ENCODE measurements at places on chromosomes 7 and 10.

GRCh38 chr7:82257118-82257695, 186.4 kb downstream of the CACNA2D1 start:
- DNase-seq, result no peak

GRCh38 chr7:80937336-80937735, 18.5 kb upstream of the SEMA3C start:
- no peak for DNase-seq

- no peak for DNase-seq
Observed at GRCh38 chr10:100303724-100304319, 17.3 kb upstream of the BLOC1S2 start.

DNA sequence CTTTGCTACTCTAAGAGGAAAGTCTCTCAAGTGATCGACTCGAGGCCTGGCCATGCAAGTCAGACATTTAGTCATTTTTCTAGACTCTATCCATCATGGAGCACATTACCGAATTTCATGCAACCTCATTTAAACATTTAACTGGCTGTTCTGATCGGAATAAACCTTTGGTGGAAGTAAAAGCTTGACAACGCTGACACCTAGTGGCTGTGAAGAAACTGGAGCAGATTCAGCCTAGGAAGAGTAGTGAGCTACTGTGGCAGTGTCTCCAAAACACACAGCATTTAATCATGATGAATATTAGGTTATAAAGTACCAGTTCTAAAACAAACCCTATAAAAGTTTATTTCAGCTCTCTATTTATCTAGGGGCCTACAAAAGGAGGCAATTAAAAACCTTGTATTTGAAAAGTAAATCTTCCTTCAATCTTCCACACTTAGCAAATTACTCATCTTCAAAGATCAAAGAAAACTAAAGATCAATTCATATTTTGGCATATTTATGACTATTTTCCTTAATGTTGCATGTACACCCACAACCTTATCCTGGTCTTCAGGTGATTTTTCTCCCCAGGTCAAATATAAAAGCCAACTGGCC, 175.0 kb downstream of the CTNNA3 start:
- DNase-seq, result peak; percentile 17

GRCh38 chr10:13376746-13377145, 28.7 kb upstream of the SEPHS1 start:
- no peak for DNase-seq

GRCh38 chr10:51007781-51008180, 66.5 kb upstream of the PRKG1 start:
- DNase-seq, result no peak

- peak; percentile 25 for DNase-seq
Observed at GRCh38 chr10:73848821-73849489, 25.4 kb downstream of the CAMK2G start.

- no peak for DNase-seq
Observed at GRCh38 chr10:101940916-101941315, 97.3 kb upstream of the KCNIP2 start.

- DNase-seq, result no peak
Observed at GRCh38 chr10:33655165-33655815, 320.8 kb upstream of the NRP1 start.

DNA sequence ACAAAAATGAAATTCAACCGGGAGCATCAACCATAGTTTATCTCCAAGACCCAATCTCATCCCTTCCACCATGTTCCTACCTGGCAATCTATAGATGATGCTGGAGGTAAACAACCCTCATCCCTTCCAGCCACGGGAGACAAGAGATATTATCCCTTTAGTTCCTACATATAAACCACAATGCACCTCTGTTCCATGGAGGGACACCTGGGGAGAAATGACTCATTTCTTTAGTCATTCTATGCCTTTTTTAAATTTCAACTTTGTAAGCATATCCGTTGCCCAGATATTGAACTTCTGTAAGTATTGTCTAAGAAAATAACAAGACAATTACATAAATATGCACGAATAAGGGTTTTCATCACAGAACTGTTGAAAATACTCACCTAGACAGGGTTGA, 15.5 kb upstream of the SFMBT2 start:
- no peak for DNase-seq

GRCh38 chr10:66862687-66863258, 63.1 kb upstream of the LRRTM3 start:
- no peak for DNase-seq

DNA sequence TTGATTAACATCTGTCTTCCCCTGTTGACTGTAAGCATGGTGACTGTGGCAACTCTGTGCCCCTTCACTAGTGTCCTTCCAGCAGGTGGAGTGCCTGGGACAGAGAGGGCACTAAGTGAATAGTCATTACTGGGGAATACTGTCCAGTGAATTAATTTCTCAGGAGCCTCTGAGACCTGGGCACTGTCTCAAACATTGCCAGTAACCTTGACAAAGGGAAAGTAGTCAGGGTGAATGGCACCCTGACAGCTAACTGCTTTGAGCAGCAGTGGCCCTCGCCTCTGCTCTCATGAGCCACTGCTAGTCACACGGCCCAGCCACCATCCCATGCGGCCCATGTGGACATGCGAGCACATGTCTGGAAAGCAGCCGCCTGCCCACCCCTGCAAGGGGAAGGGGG, 13.1 kb upstream of the GRB10 start:
- DNase-seq, result no peak

GRCh38 chr10:71811351-71811750, 38.0 kb upstream of the VSIR start:
- no peak for DNase-seq

- no peak for DNase-seq
Observed at GRCh38 chr7:158759749-158760444, 55.3 kb upstream of the NCAPG2 start.

DNA sequence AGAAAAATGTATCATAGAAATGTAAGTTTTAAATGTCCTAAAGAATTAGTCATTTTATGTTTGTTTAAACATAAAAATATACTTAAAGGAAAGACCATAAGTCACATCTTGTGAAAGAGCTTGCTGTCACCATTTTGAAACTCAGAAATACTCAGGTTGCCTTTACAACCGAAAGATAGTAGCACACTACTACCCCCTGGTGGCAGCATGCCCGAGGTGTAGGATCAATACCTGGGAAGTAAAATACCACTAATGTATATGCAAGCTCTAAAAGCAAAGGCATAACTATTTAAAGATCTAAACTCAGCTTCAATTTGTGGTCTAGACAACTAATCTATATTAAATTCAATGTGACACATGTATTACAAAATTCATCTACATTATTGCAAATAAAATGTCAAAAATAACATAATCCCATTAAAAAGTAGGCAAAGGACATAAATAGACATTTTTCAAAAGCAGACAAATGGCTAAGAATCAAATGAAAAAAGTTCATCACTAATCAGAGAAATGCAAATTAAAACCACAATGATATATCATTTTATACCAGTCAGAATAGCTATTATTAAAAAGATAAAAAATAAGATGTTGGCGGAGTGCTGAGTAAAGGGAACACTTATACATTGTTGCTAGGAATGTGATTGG, 47.7 kb upstream of the FGL2 start:
- no peak for DNase-seq

GRCh38 chr7:45598886-45599520, 24.8 kb downstream of the ADCY1 start:
- DNase-seq, result no peak

DNA sequence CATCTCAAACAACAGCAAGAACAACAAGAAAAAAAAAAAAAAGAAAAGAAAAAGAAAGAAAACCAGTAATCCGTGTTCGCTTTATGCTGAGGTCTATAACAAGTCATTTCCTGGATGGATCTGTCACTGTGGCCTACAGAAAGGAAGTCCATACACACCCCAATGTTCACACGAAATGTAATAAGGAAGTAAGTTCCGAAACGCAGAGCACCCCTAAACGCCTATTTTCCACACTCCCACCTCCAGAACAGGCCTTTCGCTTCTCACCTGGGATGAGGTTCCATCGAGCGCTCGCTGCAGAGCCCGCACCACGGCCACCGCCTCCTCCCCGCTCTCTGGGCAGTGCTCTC, 735 bp downstream of the ZNF394 start:
- no peak for DNase-seq

DNA sequence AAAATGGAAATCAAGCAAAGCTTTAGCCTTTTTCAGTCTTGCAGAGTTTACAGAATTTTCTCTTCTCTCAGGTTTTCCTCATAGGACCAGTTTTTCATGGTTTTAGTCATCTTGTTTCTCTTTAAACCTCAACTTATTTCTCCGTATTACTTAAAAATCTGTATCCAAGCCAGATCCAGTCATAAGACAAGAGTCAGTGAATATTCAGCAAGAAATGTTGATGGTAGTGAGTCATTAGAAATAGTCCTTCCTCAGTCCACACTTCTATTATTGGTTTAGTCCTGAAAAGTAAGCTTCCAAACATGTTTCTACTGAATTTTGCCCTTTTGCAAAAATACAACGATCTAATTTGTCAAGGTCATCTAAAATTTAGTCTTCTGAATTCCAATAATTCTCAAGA, 107.0 kb downstream of the VIM start:
- DNase-seq, result no peak

- no peak for DNase-seq
Observed at GRCh38 chr10:125160856-125161706, 718 bp upstream of the CTBP2 start.

DNA sequence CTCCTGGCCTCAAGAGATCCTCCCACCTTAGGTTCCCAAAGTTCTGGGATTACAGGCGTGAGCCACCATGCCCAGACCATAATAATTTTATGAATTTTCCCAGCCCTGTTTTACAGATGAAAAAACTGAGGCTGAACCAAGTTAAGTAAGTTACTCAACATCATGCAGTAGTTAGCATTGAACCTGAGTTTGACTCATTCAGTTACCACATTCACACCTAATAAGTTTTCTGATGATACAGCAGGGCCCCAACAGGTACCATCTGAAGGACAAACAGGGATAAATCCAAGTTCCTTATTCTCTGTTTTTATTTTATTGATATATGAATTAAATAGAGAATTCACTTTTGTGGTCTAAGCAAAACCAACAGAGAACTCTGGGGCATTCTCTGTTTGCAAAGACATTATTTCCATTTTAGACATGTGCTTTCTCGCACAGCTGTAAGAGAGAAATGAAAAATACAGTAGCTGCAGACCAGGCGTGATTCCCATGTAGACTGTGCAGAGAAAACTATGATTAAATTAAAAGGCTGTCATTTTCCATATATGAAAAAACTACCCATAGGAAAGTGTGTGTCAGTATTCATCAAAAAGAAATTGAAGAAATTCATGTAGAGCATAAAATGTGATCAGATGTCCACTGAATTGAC, 26.6 kb downstream of the APBB1IP start:
- DNase-seq, result no peak

- no peak for DNase-seq
Observed at GRCh38 chr7:130338233-130338632, 6.4 kb upstream of the CPA5 start.

DNA sequence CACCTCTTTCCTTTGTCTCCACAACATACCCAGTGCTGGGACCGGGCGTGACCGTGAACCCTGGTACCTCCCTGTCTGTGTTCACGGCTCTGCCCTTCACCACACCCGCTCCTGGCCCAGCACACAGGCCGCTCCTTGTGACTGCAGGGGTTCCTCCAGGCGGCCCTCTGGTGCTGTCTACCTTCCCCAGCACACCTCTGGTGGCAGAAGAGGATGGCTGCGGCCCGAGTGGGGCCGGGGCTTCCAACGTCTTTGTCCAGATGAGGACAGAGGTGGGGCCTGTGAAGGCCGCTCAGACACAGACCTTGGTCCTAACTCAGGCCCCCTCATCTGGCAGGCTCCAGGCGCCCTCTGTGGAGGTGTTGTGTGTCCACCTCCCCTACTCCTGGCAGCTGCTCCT, 55.4 kb upstream of the SGMS1 start:
- DNase-seq, result no peak

DNA sequence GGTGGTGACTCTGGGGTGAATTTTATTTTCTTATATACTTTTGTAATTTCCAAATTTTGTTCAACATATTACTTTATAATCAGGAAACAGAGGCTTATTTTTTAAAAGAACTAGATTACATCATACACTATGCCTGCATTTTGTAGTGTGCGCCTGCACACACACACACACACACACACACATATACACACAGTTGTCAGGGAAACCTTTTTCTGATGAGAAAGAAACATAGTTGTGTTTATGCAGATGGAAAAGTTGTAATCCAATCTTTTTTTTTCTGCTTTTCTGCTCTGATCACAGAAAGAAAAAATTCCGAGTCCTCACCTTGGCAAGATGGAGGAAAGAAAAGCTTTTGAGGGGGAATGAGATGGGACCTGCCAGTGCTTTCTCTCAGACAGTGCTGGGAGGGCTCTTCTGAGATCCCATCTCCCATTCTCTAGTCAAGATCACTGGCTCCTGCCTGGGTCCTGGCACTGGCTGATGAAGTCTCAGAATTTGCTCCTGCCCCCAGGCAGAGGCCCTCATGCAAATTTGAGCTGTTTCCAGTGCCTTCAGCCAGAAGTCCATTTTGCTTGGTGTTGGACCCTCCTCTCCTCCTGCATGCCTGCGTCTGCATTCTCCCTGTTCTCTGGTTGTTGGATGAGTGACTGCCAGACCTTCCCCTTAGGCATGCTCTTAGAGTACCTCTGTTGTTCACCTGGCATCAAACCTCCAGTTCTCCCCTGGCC, 59.7 kb downstream of the TLL2 start:
- DNase-seq, result no peak

- no peak for DNase-seq
Observed at GRCh38 chr7:94276795-94277194, 117.9 kb upstream of the COL1A2 start.

DNA sequence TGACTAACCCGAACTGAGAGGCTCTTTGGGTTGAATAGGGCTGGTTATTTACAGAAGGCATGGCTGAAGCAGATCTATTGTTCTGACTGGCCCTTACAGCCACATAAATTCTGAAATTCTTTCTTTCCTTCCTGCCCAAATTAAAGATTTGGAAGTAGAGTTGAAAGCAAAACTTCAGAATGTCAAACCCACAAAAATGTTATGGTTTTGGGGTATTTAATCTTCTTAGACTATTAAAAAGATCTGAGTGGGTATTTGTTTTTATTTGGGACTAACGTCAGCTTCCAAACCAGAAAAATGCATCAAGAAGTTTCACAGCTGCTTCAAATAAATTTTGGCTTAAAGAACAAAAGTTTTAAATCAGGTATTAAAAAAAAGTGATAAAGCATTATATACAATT, 124.5 kb downstream of the AHR start:
- no peak for DNase-seq

DNA sequence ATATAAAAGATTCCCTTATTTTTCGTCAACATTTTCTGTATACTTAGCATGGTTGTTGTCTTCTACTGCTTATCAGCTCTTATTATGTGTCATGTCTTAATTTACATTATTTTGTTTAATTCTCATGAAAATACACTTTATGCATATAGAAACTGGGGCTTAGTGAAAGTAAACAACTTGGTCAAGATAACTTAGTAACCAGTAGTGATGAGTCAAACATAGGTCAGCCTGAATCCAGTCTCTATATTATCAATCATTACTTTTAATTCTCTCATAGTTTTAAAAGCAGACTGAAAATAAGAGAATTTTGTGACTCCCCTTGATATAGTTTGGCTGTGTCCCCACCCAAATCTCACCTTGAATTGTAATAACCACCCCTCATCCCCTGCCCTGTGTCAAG, 119.6 kb upstream of the TPK1 start:
- no peak for DNase-seq

DNA sequence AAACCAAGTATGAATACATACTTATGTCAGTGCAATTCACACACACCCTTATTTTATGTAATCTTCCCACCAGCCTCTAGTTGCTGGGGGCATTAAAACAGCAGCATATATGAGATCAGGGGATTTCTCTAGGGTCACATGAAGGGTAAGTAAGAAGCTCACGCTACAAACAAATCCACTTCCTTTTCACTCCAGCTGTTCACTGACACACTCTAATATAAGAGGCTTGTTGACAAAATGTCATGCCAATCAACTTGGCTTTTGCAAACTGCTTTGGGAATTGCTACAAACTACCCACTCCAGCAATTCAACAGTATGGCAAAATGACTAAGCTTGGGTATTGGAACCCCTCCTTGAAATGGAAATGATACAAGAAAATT, 10.3 kb downstream of the FAM3C start:
- DNase-seq, result no peak
